ENCODE measurements at places on chromosomes 6 and 20.

DNA sequence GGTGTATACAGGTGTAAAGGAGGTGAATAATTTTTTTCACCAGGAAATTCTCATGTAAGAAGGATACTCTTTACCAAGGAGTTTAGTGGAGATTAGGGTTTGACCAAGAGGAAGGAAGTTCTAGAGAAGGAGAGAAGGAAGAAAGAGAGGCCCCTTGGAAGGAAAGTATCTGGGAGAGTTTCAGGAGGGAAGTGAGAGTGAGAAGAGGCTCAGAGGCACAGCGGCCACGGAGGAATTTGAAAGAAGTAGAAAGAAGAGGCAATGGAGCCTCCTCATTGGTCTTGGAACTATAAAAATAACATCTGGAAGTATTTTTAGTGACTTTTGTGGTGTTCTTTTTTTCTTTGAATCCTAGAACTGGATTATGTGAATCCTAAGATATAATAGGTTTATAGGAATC is 50.8 kb upstream of the MCUR1 start:
- DNase-seq, result no peak

DNA sequence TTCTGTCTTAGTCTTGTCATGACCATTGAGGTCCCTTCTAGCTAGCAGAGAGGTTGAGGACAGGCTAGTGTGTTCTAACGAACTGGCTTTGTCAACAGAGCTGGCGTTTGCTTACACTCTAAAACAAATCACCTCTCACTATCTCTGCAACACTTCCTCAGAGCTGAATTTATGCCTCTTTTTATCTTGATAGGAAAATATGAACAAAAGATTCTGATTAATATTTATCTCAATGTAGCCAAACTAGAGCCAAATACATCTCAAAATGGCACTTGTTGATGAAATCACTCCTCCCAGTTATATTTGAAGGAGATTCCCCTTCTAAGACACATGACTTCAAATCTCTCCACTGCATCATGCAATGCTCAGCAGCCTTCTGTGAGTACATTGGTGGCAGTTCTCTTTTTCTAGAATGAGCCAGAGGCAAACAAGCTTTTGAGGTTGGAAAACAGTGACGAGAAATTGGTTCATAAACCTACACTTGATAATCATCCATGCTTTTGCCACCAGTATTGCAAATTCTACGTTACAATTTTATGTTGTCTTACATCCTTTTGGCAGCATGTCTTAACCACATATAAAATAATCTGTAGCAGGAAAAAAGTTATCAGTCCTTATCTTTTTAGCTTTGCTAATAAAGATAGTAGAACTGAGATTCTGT is 615.7 kb upstream of the CITED2 start:
- no peak for DNase-seq

- DNase-seq, result peak; percentile 35
Observed at GRCh38 chr6:71289039-71289801, 609 bp downstream of the OGFRL1 start.

DNA sequence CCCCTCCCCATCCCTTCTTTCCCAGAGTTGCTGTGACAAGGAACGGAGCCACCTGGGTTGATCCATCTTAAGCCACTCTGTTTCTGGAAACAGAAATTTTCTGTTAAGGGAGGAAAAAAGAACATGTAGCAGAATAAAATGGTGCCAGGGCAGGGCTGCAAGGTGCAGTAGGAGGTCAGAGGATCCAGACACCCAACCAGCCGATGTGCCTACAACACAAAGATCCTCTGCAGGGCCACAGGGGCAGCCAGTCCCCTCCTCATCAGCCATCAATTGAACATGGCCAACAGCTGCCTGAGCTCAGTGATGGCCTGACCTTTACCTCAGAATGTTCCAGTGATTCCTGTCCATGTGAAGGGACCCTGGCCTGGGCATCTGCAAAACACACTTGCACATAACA is 11.9 kb downstream of the MDFI start:
- no peak for DNase-seq

- DNase-seq, result no peak
Observed at GRCh38 chr6:9064156-9064555, 628.8 kb upstream of the SLC35B3 start.

GRCh38 chr6:78487401-78487800 is 379.9 kb upstream of the IRAK1BP1 start:
- no peak for DNase-seq

DNA sequence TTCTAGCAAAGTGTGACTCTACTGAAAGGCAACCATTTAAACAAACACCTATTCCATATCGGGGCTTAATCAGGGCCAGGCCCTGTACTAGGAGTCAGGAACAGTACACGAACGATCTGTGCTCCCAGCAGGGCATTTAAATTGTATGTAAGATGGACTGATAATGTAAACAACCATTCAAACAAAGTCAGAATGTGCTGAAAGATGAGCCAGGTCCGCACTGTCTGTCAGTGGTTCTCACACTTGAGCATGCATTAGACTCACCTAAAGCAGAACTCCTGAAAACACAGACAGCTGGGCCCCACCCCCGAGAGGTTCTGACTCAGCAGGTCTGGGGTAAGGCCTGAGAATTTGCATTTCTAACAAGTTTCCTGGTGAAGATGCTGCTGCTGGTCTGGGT is 81.6 kb downstream of the PXDC1 start:
- no peak for DNase-seq

GRCh38 chr6:51137777-51138176 is 319.1 kb downstream of the TFAP2B start:
- no peak for DNase-seq

- no peak for DNase-seq
Observed at GRCh38 chr20:52612046-52612632, 360.0 kb upstream of the TSHZ2 start.

- DNase-seq, result no peak
Observed at GRCh38 chr6:159104931-159105330, 60.1 kb upstream of the TAGAP start.

- DNase-seq, result no peak
Observed at GRCh38 chr20:25280051-25280573, 32.2 kb downstream of the PYGB start.

DNA sequence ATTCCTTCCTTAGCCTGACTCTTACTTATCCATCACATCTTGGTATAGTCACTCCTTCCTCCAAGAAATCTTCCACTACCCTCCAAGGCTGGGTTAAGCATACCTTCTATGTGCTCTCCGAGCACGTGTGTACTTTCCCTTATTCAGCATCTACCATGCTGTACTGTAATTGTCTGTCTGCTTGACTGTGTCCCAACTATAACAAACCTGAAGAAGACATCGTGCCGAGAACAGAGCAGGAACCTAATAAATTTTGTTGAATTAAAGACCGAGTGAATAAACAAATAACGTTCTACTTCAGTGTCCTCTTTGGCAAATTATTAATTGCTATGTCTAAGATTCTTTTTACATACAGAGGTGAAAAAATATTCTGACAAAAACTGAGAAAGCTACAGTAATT is 35.8 kb downstream of the USP49 start:
- no peak for DNase-seq

GRCh38 chr20:4956200-4956810 is 45.0 kb downstream of the SLC23A2 start:
- no peak for DNase-seq

- DNase-seq, result no peak
Observed at GRCh38 chr6:170269846-170270541, 20.9 kb downstream of the DLL1 start.

DNA sequence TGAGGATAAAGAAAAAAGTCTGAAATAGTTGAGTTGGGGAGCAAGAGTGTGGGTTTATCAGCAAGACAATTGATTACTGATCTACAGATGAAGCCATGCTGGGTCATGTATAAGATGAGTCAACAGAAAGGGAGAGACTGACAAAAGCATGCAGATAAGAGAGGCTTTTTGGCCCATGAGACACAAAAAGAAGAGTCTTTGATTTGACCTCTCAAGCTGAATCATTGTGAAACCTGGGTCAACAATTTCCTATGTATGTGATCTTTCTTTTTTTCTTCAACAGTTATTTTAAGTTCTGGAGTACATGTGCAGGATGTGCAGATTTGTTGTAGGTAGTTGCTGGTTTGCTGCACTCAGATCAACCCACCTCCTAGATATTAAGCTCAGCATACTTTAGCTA is 15.9 kb downstream of the RIMS1 start:
- DNase-seq, result no peak

GRCh38 chr6:134035823-134036296 is 16.6 kb downstream of the SLC2A12 start:
- no peak for DNase-seq

GRCh38 chr6:68826501-68826900 is 191.4 kb downstream of the ADGRB3 start:
- DNase-seq, result no peak

- DNase-seq, result no peak
Observed at GRCh38 chr6:123546537-123546936, 90.2 kb downstream of the TRDN start.

DNA sequence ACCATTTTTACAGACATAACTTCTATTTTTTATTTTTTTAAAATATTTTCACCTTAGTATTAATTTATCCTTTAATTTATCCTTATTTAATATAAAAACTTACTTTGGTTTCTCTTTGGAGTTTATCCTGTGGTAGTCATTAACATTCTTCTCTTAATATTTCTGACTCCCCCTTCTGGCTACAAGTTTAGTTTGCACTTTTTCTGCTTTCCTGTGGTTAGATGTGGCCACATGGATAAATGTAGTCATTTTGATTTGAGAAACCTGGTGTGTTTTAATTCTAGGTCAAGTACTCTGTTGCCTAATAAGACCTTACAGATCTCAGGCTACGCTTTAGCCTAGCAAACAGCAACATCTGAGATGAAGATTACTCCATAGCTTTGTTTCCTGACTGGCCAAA is 1187.5 kb downstream of the HACE1 start:
- DNase-seq, result no peak

DNA sequence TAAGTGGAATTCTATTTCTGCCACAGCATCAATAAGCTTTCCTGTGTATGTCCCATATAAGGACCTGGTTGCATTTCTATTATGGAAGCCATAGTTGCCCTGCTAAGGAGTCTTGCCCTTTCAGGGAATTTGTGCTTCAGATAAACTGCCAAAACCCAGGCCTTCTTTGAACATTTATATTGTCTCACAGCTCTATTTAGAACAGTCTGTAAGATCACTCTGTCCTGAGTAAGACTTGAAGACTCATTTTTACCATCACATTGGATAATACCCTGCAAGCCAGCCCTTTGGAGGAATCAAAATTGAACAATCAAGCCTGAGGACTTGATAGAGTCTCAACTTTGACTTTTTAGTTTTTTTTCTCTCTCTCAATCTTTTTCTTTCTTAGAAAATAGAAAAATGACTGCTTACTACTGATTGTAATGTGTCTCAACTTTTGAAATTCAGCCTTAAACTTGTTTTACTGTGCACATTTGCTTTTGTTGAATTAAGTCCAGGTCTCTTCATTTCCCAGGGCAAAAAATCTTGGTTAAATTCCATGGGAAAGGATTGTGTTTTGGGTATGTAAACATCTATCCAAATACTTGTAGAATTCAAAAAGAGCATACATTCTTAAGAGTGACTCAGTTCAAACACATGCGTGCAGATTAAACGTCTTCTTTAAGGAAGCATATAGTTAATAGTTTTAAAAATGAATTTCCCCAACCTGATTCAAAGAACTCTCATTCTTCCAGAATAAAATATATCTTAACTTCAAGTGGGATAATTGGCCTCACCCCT is 91.2 kb downstream of the PLCB1 start:
- DNase-seq, result no peak

DNA sequence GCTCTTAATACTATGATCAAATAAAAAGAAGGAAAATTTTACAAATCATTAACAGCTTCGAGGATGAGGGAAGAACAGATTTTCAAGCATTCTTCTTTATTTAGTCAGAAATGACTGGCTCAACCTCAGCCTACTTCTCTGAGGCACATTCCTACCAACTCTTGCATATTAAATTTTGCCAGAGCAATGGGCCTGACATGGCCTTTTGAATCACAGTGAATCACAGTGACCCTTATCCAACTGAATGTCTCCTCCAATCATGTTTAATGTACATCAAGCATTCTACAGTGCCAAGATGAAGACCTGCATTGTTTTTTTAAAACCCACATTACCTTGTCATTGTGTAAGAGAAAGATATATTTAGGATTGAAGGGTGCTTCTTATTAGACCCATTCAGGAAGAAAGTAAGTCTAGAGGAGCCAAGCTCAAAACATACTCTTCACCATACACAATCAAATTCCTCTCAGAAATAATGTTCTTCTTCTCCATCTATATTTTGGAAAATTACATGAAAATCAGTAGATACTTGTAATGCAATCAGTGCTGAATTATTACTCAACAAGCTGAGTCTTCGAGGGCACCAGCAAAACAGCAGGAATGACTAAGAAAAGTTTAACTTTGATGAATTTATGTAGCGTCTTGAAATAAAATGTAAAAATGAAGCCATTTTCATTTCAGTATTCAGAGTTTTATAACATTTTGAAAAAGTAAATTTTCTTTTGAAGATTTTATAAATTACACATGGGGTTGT is 44.1 kb upstream of the MOXD1 start:
- no peak for DNase-seq

DNA sequence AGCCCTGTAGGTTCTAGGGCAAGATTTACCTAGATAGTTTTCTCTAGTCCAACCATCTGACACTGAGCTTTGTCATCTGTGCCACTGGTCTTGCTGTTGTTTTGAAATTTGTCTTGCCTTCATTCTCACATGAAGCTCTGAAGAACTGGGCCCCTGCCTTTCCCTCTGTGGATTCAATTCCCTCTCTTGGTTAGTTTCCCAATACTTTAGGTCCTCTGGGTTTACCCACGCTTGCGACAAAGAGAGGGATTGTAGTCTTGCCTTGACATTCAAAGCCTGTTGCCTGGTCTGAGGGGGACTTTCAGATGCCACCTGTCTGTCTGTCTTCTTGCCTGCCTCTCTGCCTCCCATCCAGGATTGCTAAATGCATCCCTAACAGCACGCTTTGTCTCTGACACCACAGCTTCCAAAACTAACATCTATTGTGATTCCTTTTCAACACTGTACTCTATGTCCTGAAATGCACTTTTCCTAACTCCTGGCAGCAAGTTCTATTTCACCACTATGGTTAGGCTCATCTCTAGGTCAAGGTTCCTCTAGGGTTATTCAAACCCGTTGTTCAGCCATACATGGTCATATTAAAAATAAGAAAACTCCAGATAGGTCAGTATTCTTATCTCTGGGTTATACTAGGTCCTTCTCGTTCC is 25.5 kb upstream of the MANEA start:
- no peak for DNase-seq

DNA sequence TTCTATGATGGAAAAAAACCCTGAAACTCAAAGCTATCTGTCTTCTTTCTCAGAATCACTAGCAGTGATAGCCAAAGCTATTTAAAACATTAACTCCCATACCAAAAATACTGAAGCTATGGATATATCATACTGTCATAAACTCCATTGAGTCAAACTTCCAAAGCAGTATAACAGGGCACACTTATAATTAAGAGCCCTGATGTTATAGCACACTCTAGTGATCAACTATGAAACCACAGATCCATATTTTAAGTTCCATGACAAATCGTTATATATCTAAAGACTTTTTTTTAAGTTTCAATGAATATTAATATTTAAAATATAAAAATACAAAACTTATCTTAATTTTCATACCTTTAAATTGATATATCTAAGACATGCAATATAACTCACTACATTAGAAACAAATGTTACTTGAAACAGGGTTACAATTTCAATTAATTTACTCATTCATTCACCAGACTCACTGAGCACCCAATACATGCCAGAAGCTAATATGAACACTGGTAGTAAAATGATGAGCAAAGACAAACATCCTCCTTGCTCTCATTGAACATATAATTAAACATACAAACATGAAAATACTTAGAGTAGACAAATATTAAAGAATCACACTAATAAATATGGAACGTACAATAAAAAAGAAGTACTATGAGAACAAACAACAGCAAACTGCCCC is 69.3 kb downstream of the IBTK start:
- no peak for DNase-seq

All from HuH-7.5 (cell line).